ENCODE measurements at places on chromosomes 4 and X.

GRCh38 chr4:117983541-117984365, 50.5 kb upstream of the NDST3 start:
- DNase-seq = no peak

DNA sequence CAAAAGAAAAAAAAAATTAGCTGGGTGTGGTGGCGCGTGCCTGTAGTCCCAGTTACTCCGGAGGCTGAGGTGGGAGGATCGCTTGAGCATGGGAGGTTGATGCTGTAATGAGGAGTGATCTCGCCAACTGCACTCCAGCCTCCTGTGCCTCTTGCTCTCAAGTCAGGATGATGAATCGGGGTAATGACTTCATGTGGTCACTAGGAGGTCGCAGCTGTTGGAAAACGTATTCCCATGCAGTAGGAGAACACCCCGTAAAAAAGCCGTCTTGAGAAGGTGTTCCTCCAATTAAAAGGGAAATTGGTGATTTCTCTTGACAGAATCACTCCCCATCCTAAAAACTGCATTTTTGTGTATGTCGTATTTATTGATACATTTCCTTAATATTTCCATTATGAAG, 2.2 kb downstream of the CCNB3 start:
- no peak for DNase-seq

DNA sequence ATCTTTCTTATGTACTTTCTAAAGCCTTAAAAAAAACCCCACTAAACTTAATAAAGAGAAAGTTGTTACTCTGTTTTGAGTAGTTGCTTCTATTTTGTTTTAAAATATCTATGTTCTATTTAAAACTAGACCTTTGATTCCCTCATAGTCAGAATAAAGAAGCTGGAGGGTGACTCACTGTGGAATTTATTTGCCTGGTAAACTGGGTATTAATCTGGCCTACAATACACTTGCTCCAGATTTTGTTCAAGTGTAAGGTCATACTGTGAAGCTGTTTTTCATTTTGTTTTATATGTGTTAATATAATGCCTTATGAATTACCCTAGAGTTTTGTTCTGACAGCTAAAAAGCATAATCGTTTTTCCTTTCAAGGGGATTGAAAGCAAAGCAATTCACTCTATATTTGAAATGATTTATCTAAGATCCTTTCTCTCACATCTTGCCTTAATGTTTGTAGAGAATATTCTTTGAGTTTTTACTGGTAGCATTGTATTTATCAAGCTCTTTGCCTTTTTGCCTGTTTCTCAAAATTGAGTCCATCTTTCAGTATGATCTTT, 277.4 kb upstream of the PITX2 start:
- no peak for DNase-seq

GRCh38 chr4:173319696-173320095, 14.5 kb downstream of the HMGB2 start:
- DNase-seq = no peak

DNA sequence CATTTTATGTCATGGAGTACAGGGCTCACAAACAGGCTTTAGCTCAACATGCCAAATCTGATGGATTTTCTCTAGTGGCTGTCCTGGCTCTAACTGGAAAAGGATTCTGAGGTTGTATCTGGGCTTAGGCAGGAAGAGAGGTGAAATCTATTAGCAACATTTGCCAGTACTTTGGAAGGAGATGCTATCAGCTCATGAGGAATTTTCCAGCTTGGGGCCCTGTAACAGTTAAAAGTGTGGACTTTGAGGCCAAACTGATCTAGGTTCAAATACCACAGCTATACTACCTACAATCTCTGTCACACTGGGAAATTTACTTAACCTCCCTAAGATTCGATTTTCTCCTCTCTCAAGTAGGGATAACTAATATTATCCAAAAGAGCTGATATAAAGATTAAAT, 119.0 kb upstream of the HCCS start:
- DNase-seq = no peak

GRCh38 chr4:177770776-177771175, 328.5 kb upstream of the AGA start:
- no peak for DNase-seq

DNA sequence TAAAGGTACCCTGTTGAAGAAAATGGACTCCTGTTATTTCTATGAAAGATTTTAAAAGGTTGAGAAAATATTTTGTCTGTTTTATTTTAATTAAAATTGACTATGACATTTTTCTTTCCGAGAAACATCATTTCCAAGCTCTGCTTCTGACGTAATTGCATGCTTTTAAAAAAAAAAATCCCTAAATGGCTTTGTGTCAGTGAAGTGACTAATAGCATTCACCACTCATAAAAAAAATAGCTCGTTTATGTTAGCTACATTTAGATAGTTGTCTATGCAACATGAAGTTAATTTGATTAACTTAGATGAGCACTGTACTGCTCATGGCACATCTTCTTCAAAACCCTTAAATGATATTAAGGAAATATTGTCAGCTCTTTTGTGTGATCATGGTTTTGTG, 105.1 kb upstream of the KLHL13 start:
- no peak for DNase-seq

GRCh38 chr4:70607334-70607853, 15.3 kb downstream of the AMBN start:
- DNase-seq = no peak

- DNase-seq = no peak
These were observed 45.6 kb downstream of the GALNT7 start for GRCh38 chr4:173214231-173214630.

DNA sequence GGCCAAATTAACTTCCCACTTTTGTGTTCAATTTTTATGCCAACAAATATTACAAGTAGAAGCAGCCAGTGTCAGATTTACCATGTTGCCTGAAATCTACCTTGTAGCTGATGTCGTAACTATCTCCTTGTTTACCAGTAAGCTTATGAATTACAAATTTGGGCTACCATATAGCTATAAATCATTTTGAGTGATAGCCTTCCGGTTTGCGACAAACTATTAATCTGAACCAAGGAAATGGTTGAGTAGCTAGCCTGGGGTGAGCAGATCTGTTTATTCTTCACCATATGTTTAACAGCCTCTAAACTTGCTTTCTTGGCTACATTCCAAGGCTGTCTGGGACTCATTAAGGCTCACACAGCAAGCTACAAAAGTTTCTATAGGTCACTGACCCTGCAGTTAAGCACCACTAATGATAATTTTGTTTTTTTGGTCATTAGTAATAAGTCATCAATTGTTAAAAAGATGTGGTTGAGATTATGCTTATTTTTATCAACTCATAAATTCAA, 218.7 kb upstream of the SPOCK3 start:
- DNase-seq = no peak

GRCh38 chr4:169239221-169239905, 31.4 kb downstream of the SH3RF1 start:
- DNase-seq = no peak

DNA sequence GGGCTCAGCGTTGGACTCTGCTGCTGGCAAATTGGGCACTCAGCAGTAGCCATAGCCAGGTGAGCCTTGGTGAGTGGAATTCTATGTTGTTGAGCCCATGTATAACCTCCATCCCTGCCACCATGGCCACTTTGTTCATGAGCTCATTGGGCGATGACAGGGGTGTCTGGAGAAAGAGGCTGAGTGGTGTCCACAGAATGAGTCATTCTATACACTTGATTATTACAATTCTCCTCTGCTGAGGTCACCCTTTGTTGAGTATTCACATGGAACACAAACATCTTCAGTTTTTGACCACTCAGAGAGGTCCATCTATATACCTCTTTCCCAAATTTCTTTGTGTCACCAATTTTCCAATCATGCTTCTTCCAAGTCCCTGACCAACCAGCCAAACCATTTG, 1341.7 kb downstream of the PCDH7 start:
- no peak for DNase-seq

- no peak for DNase-seq
These were observed 2440.0 kb downstream of the PCDH7 start for GRCh38 chr4:33160126-33160525.

DNA sequence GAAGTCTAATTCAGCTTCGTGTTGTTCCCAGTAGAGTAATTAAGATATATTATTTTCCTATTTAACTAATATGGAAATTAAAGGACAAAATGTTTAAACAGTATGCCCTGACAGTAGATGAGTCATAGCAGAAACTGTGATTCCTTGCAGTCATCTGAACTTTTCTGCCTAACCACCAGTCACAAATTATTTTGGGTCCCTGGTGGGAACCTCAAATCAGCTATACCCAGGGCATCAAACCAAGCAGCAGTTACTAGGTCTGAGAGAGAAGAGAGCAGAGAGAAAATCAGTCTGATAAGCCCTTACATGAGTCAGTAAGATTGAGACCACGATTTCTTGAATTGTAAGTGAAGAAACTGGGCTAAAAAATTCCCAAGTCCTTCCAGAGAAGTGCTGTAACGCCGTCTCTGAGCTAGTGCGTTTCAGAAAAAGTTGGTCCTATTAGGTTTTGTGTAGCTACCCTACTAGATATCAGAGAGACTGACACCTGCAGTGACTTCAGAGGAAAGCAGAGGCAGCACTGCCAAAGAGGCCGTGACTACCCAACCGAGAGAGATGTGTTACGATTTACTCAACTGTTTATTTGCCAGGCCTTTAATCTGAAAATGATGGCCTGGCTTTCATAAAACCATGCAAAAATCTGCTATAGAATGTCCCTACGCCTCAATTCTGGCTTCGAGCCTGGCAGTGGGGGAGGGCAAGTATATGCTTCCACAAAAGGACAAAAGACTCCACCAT, 21.7 kb upstream of the GPM6A start:
- DNase-seq = no peak

DNA sequence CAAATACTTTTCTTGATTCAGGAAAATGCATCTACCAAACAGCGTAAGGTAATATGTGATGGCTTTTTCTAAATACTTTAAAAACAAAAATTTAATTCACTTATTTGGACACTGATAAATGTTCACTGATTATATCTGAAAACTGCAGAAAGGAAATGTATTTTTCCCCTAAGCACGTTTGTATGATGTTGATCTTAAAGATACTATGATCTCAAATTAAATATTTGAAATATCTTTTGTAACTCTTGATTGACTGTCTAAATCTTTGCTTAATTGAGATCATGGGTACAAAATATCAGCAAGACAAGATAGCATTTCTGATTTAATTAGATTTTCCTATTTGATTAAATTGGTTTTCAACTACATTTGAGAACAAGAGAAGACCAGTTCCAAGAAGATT, 281.0 kb upstream of the UGT8 start:
- no peak for DNase-seq

DNA sequence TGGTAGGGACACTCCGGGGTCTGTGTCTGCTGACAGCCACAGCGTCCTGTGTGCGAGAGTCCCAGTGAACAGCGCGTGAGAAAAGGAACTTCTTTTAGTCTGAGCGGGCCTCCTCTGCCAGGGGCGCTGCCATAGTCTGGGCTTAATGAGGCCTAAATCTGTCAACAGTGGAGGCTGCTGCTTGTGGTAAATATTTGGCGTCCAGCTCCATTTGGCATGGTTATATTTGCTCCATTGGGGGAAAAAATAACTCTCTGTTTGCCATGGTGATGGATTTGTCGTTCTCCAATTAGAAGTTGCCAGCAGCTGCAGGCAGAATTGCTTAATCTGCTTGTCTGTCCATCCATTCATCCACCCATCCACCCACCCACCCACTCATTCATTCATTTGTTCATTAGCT, 71.4 kb upstream of the PSAPL1 start:
- no peak for DNase-seq

- no peak for DNase-seq
These were observed 367.5 kb upstream of the CTSO start for GRCh38 chr4:156321203-156321602.
